IPS-NIHi11 (cell line): ENCODE measurements at places on chromosomes 4 and X.

- DNase-seq = no peak
These were observed 27.6 kb upstream of the SRD5A3 start for GRCh38 chr4:55318175-55319129.

DNA sequence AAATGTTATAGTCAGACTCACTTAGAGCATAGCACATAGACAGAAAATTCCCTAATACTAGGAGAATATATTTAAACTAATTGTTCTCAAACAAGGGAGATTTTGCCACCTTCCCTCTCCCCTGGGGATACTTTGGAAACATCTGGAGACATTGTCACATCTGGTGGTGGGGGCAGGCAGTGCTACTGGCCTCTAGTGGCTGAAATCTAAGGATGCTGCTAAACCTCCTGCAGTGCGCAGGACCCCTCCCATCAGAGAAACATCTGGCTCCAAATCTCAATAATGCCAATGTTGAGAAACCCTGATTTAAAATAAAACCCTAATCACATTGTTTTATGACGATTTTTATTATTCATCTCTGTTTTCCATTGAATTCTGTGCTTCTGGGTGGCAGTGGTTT, 244.9 kb downstream of the FRMPD4 start:
- peak; percentile 40 for DNase-seq

- DNase-seq = no peak
These were observed 219.1 kb downstream of the ZNF674 start for GRCh38 chrX:46326161-46326560.

DNA sequence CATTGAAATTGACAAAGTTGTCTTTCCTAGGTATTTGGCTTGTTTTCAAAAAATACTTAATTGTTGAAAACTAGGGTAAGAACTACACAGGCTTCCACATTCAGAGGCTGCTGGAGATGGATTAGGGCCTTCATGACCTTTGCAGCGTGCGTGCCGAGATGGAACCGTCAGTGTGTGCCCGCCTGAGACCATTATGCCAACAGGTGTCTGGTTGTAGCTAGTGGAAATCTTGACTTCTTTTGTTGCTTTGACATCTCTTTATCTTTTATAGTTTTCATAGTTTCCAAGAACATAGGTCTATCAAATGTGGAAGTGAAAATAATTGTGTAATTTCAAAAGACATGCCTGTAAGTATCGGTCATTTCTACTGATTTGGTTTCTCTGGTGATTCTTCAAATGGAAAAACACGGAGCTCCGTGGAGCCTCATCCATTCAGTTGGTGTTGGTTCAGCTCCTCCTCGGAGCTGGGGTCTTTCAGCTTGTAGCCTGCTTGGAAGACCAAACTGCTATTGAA, 38.9 kb upstream of the CLCN4 start:
- DNase-seq = no peak

- DNase-seq = no peak
These were observed 108.3 kb upstream of the DIAPH2 start for GRCh38 chrX:96576368-96576767.

DNA sequence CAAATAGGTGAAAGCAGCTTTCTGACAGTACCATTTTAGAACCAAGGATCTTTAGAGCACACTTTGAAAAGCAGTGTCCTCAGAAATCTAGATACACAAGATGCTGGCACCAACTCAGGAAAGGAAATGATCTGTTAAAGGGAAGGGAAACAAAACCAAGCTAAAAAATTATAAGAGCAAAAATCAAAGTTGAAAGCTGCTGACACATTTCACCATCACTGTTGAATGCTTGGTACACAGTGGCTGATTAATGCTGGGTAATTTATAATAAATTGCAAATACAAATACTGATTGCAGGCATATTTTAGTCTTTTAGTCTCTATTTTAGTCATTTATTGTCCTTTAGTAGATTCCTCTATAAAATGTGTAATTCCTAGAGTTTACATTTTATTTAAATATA, 1540.1 kb upstream of the PCDH10 start:
- DNase-seq = no peak

- DNase-seq = no peak
These were observed 965.3 kb downstream of the CCSER1 start for GRCh38 chr4:91092398-91092980.

GRCh38 chrX:79146640-79147390, 2.3 kb downstream of the GPR174 start:
- no peak for DNase-seq

- DNase-seq = no peak
These were observed 37.3 kb downstream of the APBB2 start for GRCh38 chr4:41177016-41177415.

GRCh38 chr4:68076194-68076593, 53.5 kb downstream of the TMPRSS11F start:
- DNase-seq = no peak

DNA sequence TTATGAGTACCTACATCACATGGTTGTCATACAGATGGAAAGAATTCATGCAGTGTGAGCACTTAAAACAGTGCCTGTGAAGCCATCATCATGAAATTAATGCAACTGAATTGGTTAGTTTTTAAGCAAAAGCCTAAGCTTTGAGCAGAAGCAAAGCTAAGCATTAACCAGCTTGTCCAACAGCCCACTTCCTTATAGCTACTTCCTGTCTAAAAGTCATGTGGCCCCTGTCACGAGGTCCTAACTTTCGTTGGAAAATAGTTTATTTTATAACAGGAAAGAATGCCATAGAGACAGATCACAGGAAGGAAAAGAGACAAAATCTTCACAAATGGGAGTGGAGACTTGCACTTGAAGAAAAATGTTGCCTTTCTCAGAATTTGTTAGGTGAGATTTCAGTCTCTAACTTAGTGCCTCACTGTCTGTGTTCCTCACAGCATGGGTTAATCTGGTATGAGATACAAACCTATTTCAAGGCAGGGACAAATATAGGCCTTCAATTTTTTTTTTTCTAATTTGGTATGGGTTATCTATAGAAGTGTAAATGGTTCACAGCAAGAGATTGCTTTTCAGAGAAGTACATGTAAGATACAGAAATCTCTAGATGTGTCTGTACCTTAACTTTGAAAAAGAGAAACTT, 27.7 kb upstream of the VCX start:
- no peak for DNase-seq

GRCh38 chr4:2914256-2915126, 48.7 kb downstream of the NOP14 start:
- no peak for DNase-seq

GRCh38 chr4:122652379-122652778, 31.5 kb upstream of the IL21 start:
- peak; percentile 38 for DNase-seq

DNA sequence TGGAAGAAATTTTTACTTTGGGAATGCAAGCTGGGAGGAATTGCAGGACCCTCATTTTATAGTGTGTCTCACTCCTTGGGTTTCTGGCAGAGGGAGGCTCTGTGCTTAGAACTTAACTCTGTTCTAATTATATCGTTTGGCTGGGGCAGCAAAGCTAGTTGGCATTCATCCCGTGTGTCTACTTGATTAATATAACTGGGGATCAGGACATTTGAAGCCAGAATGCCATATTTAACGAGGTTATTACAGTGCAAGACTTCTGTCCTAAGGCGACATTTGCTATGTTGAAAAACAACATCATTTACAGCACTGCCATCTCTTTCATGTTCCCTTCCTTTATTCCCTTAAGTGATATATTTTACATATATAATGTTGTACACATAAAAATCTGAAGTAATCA, 179.1 kb upstream of the TBC1D9 start:
- DNase-seq = no peak

DNA sequence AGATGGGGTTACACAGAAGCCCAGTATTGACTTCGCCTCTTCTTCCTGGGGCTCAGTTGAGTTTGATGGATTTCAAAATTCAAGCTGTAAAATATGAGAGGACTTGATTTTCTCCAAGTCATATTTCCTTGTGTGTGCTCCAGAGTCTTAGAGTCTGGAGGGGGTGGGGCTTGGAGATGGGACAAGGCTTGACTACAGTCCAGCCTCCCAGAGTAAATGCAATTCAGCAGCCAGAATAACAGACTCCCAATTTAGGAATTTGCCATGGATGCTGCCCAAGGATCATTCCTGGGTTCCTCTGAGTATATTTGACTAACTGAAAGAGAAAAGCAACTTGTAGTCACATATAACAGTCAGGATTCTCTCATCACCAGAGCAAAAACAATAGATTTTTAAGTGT, 53.7 kb upstream of the RBPJ start:
- no peak for DNase-seq

- DNase-seq = peak; percentile 71
These were observed at the start of gene IL15 for GRCh38 chr4:141636082-141636770. Gene IL15 (plus strand): TSS chr4:141636583. CDS start chr4:141719465, 82,882 bp downstream.
